Inflammatory macrophage (primary cell): ENCODE measurements at places on chromosomes 4 and X.

DNA sequence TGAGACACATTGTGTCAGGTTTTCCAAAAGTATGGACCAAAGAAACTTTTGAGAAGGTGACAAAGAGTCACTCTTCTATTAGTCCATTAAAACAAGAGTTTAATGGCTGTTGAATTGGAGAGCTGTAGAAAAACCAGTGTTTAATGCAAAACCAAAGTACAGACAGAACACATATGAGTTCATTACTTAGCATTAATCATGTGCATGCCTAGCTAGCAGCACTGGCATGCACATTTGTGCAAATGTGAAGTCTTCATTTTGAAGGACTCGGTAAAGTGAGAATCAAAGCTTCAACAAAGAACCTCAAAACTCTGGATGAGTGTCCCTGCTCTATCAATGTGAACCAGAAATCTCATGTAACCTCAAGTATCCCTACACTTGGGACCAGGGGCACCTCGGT lies 256.3 kb upstream of the PPARGC1A start:
- no peak for DNase-seq

- no peak for DNase-seq
Measured at GRCh38 chr4:80071604-80072227, 1.3 kb downstream of the ANTXR2 start.

GRCh38 chrX:85111347-85111746 lies 107.7 kb downstream of the APOOL start:
- no peak for DNase-seq

GRCh38 chrX:107118322-107119147 lies at the start of gene RBM41:
RBM41 (minus strand) TSS chrX:107118822; CDS start chrX:107118773, 49 bp downstream.
- DNase-seq = peak; percentile 66

DNA sequence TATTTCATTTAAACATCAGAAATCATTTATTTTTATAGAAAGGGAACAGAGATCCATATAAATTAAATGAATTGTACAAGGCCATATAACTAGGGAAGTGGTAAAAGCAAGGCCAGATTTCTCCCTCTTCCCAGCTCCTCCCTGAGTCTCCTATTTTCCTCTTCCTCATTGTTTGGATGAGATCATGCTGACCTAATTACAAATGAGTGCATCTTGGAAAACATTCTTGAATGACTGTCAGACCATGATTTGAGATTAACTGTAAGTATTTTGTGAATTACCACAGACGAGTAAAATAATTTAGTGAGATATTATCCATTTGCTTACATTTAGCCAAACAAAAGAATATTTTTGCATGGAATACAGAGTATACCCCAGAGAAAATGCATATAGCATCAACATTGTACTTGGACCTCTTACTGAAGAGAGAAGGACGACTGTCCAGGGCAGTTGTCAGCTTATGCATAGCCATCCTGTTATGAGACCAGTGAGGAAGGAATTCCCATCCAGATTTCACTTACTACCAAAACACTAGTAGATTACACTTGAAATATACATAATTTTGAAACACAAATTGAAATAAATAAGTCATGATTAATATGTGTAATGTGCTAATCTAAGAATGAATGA lies 47.3 kb downstream of the SLAIN2 start:
- DNase-seq = no peak

GRCh38 chr4:147741190-147741788 lies 9.4 kb downstream of the ARHGAP10 start:
- no peak for DNase-seq

DNA sequence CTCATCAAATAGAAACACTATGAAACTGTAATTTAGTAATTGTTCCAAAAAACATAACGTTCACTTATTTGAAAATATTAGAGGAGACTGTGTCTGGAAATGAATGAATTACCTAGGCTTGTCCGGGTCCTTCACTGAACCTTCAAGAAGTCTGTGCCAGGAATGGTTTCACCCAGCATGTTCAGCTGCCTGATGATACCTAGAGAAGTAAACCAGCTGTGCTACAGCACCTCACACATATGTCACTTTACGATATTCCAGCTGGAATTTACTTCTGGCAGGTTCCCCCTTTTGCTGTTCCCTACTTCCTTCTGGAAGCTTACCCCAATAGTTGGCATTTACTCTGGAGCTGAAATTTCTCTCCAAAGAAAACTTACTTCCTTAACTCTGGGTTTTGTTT lies 906.5 kb downstream of the FAT4 start:
- no peak for DNase-seq

DNA sequence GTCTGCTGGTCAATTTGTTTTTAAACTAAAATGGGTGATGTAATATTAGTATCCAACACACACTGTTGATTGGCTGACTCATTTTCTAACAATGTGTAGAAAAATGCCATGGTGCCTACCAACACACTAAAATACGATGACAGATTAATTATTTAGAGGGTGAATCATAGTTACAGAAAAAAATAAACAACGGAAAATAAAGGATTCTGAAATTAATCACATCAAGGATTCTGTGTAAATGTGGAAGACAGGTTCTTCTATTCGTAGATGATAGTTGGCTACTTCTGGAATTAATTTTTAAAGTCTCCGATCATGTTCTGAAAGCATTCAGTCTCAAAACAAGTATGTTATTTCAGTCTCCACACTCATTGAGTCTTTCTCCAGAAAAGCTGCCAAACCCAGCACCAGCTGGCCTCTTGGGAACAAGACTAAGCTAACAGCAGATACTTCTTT lies 8.2 kb upstream of the IQCM start:
- no peak for DNase-seq

DNA sequence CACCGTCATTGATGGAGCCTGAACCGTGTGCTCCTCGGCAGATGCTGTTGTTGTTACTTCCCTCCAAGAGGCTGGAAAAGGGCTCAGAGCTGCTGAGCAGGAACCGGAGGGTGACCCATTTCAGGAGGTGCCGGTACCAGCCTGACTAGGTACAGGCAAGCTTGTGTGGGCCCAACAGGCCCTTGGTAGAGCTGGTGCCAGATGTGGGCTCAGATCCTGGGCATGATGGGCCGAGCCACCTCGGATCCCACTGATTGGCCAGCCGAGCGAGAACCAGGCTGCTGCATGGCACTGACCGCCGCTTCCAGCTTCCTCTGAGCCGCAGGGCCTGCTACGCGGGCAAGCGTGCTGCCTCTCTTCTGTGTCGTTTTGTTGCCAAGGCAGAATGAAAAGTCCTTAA lies 33.7 kb downstream of the NOP14 start:
- no peak for DNase-seq

DNA sequence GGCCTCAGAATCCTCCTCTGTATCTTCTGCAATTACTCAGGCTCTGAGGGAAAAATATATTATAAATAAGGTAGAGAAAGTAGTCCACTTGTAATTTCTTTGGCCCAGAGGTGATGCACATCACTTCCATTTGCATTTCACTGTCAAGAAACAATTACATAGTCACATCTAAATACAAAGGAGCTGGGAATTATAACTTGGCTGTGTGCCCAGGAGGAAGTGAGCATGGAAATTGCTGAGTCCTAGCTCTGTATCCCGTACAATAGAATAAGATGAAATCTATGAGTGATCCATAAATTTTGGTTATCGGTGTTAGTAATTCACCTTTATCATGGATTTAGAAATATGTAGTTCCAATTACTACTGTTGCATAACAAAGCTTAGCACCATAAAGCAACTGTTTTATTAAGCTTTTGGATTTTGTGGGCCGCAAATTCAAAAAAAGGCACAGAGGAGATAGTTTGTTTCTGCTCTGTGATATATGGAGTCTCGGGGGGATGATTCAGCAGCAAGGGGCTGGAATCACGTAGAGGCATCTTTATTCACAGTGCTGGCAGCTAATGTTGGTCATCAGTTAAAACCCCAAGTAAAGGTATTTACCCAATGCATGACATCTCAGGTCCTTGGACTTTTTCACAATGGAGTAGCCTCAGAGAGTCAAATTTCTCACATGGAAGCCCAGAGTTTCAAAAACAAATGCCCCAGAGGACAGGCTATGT lies 241.4 kb upstream of the GALNT7 start:
- no peak for DNase-seq

GRCh38 chr4:23060776-23061175 lies 368.0 kb downstream of the GBA3 start:
- DNase-seq = no peak

- DNase-seq = no peak
Measured at GRCh38 chrX:49162620-49163019, at the start of gene MAGIX. MAGIX (plus strand) TSS chrX:49162758; CDS start chrX:49162890, 132 bp downstream.

GRCh38 chr4:140800666-140801065 lies 44.5 kb upstream of the TBC1D9 start:
- peak; percentile 71 for DNase-seq

GRCh38 chr4:112519689-112520597 lies 4.0 kb upstream of the NEUROG2 start:
- DNase-seq = no peak

DNA sequence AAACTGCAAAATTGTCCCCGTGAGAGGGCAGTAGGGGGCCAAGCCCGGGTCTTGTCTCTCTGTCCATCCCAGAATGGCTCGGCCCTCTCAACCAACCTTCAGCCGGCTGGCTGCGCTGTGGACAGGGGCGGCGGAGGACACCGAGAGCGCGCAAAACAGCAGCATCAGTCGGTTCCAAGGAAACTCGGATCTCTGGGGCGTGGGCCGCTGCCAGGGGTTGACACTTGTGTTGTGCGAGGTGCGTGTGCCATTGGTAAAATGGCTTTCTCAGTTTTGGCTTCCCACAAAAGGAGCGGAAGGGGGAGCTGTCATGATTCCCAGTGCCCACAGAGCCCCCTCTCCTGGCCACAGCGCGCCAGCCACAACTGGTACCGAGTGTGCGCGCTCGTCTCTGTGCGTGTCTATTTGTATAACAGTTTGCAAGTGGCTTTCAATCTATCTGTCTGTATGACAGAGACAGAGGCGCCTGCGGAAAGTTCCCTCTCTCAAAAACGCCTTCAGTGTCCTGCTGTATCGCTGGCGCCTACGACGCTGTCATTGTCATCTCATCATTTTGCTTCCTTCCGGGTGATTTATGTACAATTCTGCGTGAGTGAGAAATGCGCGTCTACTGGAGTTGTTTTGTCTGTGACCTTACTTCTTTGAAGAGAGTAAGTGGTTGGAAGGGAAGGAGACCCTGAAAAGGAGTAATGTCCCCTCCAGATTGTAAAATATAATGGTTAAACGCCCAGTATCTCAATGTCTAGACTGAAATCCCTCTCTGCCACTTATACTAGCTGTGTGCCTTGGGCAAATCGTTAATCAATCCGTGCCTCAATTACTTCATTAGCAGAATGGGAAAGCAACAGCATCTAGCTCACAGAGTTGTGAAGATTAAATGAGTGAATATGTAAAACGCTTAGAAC lies 1.8 kb downstream of the DKK2 start:
- DNase-seq = no peak

GRCh38 chr4:156456830-156457229 lies 503.2 kb upstream of the CTSO start:
- DNase-seq = no peak

DNA sequence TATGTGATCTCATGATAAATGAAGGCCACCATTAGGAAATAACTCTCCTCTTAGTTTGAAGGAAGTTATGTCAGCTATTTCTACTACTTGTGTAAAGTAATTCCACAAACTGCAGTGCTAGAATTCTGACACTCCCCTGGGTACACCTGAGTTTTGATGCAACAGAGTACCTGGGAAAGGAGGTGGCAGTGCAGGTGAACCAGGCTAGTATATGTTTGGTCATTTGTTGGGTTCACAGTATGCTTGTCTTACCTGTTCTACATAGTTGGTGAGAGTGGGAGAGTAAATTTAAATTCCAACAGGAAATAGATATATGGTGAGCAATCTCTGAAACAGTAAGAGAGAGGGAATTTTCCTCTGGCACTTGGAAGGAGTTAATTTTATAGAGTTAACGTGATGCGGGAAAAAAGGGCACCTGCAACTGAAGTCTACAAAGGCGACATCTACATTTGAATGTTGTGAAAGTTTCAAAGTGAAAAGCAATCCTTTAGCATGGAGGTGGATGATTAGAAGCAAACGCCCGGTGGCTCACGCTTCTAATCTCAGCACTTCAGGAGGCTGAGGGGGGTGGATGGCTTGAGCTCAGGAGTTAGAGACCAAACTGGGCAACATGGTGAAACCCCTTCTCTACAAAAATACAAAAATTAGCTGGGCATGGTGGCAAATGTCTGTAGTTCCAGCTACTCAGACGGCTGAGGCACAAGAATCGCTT lies 8.3 kb upstream of the SLC10A6 start:
- DNase-seq = no peak

GRCh38 chr4:65667506-65668041 lies 2.7 kb downstream of the EPHA5 start:
- no peak for DNase-seq

- peak; percentile 46 for DNase-seq
Measured at GRCh38 chrX:65697211-65697641, 29.8 kb downstream of the MSN start.

- DNase-seq = no peak
Measured at GRCh38 chrX:101117701-101118100, 19.7 kb downstream of the CENPI start.

- DNase-seq = no peak
Measured at GRCh38 chr4:184344899-184345572, 127.4 kb upstream of the ENPP6 start.

- peak; percentile 31 for DNase-seq
Measured at GRCh38 chrX:72308566-72309296, 3.0 kb upstream of the CITED1 start.

GRCh38 chr4:8303485-8304281 lies 34.1 kb downstream of the HTRA3 start:
- DNase-seq = peak; percentile 46

DNA sequence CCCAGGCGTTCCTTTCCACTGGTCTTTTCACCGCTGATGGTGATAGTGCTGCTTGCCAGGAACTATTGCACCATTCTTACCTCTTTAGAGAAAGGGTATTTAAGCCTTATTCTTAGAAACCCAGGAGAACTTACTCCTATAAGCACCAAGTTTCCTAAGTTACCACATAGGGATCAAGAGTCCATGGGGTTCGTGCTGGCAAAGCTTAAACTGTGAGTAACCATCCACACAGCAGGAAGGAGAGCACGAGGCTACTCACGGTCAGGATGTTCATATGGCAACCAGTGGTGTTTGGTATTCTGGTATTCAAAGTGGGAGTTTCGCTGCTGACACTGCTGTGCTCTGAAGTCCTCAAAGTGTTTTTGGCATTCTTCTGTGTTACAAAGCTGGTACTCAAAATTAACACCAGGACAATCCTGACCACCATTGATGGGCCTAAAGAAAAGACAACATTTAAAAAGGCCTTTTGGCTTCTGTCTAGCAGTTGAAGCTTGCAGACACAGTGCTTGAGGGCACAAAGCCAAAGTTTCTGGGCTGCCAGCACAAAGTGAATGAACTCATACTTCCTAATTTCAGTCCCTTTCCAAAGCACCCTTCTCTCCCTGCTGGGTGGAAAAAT lies 256.9 kb downstream of the ADAMTS3 start:
- no peak for DNase-seq

- no peak for DNase-seq
Measured at GRCh38 chr4:94913316-94913715, 155.6 kb downstream of the BMPR1B start.
